ENCODE measurements at places on chromosomes 7 and 10.

GRCh38 chr7:131425992-131426391 lies 98.3 kb downstream of the MKLN1 start:
- no peak for DNase-seq

DNA sequence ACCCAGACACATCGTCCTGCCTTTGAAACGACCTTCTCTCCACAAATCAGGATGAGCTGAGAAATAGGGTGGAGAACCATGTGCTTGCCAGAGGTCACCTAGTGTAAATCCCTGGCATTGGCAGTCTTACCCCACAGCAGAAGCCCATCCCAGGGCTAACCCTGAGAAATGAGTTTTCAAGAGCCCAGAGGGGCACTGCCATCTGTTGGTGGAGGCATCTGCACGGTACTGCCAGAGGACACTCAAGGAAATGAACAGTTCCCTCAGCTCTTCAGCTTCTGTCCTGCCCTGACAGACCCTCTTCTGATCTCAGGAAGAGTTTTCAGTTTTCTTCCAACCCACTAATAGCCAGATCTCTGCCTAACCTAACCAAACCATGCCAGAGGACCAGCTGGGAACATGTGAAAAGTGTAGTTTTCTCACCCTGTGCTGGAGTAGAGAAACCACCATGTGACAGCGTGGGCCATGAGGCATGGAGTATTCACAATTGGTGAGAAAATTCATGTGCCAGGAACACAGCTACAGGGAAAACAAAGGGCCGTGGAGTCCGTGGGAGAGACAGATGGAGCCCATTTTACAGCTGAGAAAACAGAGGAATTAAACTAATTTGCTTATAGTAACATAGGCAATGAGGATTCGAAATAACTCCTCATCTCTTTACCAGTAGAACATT lies 37.7 kb upstream of the ITPRID1 start:
- DNase-seq, result no peak

- no peak for DNase-seq
Measured at GRCh38 chr7:36016648-36017047, 136.4 kb upstream of the EEPD1 start.

DNA sequence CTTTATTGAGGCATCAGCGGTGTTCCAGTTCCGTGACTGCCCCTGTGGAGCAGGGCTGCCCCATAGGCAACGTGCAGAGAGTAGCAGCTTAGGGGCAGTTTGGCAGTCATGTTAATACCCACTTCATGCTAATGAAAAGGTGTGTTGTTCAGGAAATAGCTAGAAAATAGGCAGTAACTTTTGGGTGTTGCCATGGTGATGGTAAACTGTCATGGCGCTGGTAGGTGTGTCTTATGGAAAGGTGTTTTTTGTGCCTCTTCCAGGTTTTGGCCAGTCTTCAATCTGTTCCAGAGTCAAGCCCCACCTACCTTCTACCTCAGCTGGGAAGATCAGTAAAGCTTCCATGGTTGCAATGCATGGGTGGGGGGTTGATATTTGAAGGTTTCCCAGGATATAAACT lies 36.3 kb upstream of the MINDY3 start:
- DNase-seq, result no peak

DNA sequence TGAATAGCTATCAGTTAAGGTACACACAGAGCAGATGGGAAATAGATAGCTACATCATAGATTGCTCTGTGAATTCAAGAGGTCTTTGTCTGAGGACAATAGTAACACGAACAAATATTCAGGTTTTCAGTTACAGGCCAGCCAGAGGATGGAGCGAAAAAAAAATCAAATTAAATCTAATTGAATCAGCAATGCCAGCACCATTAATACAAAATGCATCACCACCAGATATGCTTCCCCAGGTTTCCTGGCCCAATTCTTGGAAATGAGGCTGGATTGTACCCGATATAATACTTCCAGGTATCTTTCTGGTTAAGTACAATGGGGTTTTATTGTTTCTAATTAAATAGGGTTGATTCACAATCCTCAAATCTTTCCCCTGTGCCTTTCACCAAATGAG lies 975.8 kb upstream of the AUTS2 start:
- no peak for DNase-seq

- DNase-seq, result no peak
Measured at GRCh38 chr7:15832996-15833395, 146.5 kb upstream of the MEOX2 start.

- no peak for DNase-seq
Measured at GRCh38 chr7:101633511-101633910, 4.4 kb upstream of the MYL10 start.

- DNase-seq, result no peak
Measured at GRCh38 chr7:79063019-79063698, 390.3 kb downstream of the MAGI2 start.

GRCh38 chr10:60387531-60387930 lies 2.1 kb downstream of the ANK3 start:
- no peak for DNase-seq

DNA sequence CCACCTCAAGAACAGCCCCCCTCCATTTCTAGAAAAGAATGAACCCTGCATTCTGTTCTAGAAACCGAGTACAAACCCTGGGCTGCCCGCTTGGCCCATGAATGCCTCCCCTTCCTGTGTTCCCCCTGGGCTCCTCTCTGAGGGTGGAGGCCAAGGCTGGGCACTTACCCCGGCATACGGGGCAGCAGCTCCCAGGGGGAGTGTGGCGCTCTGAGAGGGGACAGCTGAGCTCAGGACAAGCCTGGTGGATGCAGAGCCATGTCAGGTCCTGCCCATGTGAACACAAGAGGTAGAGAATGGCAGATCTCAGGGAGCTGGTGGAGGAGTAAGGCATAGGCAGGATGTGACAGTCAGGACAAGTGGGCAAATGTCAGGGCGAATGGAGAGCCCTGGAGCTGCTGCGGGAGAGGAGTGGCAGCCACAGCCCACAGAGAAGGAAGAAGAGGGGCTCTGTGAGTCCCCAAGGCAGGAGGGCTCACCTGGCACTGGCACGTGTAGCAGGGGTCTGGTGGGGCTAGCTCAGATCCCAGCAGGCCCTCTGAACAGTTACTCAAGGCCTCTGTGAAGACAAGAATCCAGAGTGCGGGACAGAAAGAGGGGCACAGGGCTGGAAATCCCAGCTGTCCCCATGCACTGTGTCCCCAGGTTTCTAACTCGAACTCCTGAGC lies 18.9 kb downstream of the ATP6V1F start:
- no peak for DNase-seq

DNA sequence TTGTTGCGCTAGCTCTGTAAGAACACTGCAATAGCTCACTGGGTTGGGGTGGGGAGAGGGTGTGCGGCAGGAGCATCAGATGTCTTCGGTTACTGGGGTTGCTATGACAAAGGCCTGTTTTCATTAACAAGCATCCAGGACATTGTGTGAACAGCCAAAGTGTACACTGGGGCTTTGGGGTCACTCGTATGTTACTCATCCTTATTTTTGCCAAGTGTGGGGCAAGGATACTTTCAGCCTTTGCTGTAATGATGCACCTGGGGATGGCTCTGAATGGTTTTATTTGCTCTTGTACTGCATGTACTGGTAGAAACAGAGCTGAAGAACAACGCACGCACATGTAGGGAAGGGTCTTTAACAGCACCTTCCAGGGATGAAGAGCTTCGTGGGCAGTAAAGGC lies 73.0 kb upstream of the AFAP1L2 start:
- DNase-seq, result no peak

DNA sequence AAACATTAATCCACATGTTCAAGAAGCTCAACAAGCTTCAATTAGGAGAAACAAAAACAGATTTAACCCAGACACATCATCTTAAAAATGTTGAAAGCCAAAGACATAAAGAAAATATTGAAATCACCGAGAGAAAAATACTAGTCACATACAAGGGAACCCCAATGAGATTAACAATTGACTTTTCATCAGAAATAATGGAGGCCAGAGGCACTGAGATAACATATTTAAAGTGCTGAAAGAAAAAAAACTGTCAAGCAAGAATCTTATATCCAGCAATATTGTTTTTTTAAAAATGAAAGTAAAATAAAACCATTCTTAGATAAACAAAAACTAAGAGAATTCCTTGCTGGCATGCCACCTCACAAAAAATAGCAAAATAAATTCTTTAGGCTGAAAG lies 28.9 kb downstream of the AOC1 start:
- no peak for DNase-seq

GRCh38 chr7:20021831-20022230 lies 195.4 kb downstream of the MACC1 start:
- no peak for DNase-seq

DNA sequence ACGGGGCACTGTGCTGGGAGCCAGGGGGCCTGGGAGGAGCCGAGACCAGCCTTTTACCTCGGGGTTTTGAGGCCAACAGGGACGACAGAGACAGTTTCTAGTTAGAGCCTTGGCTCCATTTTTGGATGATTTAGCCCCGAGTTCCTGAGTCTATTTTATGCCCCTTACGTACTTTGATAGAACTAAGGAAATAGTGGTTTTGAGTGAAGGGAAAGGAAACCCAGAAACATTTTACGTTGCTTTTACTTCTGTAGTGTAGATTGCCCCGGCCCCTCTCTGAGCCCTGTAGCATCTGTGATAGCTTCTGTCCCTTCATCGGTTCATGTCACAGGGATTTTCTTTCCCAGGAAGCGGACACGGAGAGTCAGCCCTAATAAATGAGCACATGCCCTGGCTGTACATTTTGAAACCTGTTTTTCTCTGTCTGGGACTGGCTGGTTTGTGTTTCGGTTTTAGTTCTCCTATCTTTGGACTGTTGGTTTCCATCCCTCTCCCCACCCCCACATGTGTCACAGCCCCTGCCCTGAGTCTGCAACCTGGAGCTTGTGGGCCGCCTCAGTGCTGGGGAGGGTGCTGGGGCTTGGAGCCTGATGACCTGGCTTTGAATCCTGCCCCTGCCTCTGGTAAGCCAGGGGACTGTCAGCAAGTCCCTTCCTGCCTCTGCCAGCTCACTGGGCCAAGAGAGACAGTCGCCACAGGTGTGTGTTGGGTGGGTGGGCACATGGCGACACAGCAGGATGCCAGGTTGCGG lies 6.9 kb upstream of the ORAI2 start:
- no peak for DNase-seq

DNA sequence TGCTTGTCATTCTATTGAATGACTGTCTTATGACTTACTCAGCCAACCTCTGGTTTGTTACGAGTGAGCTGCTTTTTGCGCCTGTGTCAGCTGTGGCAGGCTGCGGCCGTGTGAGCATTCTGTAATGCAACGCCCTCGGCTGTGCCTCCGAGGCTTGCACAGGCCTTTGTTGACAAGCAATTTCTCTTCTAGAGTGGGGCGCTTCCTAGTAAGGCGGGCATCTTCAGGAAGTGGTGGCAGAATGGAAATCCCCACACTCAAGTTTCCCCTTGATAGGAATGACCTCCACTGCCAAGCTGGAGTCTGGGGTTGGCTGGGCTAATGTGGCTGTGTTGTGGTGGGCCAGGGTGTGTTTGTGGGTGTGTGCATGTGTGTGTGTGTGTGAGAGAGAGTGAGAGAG lies 20.2 kb upstream of the TMEM178B start:
- no peak for DNase-seq

DNA sequence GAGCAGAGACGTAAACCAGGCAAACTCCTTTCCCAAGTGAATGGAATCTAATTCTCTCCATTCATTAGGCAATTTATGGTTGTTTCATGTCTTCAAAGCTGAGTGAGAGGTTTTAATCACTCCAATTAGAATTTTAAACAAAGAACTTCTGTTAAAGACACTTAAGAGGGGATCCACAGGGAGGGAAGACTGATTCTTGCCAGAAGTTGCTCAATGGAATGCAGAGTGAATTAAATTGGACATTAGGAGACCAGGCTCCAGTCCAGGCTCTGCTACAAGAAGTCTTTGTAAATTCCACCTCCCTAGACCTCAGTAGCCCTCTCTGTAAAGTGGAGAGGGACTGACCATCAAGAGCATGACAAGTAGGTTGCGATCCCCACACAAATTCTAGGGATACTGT lies 130.7 kb upstream of the TMEM72 start:
- DNase-seq, result no peak

GRCh38 chr7:135317676-135318325 lies 84.2 kb downstream of the STRA8 start:
- DNase-seq, result no peak

DNA sequence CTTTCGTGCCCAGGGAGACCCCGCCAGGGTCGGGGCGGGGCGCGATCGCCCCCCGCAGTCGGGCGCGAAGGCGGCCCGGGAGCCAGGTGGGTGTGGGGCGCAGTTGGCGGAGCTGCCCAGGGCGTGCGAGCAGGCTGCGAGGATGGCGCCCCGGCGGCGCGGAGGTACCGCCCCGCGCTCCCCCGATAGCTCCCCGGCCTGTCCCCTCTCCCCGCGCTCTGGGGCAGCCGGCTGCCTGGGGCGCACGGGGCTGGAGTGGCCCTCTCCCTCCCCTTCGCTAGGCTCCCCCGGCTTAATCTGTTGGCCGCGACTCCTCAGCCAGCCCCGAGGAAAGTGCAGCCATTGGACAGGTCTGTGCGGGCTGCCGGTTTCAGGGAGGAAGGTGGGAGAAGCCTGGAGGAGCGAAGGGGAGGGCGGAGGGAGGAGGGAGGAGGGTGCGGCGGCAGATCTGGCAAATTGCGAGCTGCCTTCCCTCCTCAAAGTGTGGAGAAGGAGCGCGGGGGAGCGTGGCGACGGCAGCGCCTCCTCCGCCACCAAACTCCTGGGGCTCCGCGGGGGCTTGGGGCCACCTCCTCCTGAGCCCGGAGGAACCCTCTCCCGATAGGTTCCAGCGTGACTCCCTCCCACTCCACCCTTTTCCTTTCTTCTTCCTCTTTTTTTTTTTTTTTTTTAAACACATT lies 361 bp upstream of the PLXDC2 start:
- no peak for DNase-seq

DNA sequence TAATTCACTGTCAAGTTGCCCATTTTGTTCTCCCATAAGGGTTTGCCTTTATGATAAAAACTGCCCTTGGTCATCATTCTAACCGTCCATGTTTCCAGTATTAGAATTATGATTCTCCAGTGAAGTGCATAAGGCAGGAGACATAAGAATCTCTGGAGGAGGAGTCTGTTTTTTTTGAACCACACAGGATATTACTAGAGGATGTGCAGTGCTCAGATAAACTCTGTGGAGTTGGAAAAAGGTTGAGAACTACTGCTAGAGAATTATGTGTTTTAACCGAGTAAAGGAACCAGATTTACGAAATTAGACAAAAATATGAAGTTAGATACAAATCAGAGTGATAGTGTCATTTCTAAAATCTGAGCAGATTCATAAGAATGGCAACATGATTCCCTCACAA lies 40.5 kb downstream of the MDFIC start:
- no peak for DNase-seq

DNA sequence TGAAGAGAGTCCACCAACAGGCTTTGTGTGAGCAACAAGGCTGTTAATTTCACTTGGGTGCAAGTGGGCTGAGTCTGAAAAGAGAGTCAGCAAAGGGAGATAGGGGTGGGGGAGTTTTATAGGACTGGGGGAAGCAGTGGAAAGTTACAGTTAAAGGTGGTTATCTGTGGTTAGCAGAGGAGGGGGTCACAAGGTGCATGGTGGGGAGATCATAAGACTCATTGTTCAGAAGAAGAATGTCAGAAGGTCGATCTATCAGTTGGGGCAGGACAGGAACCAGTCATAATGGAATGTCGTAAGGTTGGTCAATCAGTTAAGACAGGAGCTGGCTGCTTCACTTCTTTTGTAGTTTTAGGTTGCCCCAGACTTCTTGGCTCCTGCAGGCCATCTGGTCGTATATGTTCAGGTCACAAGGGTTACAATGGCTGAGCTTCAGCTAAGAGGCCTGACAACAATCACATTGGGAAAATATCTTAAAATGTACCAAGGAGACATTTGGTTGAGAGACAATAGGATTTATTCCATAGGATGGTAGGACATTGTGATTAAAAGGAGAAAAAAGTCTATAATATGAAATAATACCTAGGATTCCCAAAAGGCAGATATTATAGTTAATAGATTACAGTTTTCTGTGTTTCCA lies 356.4 kb downstream of the ANKRD7 start:
- DNase-seq, result no peak

GRCh38 chr10:14022954-14023672 lies 307.6 kb downstream of the FRMD4A start:
- no peak for DNase-seq

GRCh38 chr7:114229246-114229645 lies 185.4 kb upstream of the FOXP2 start:
- DNase-seq, result no peak

Data from 8988T (cell line).